Mesothelial cell of epicardium (in vitro differentiated cells): ENCODE measurements at places on chromosomes 5 and 9.

DNA sequence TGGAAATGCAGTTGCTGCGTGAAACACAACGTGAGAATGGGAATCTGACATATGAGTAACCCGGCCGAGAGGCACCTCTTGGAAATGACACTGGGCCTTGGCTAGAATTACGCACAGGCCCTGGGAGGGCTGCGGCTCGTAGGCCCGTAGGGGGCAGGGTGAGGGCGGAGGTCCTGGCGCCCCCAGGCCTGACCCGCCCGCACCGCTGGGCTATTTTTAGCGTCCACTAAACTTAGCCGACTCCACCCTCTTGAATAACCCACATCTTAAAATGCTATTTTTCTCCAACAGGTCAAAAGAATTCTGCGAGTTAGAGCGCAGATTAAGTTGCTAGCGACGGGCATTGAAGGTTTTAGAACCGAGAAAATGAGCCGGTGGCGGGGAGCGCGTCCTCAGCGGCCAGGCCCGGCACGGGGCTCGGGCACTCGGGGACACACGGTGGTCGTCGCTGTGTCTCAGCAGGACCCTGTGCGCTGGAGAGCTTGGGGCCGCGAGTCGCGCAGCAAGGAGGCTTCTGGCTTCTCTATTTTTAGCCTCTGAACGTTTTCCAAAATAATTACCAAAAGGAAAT is 168.5 kb downstream of the AUH start:
- no peak for DNase-seq

- no peak for DNase-seq
Measured at GRCh38 chr5:74504463-74504862, 136.1 kb downstream of the ENC1 start.

DNA sequence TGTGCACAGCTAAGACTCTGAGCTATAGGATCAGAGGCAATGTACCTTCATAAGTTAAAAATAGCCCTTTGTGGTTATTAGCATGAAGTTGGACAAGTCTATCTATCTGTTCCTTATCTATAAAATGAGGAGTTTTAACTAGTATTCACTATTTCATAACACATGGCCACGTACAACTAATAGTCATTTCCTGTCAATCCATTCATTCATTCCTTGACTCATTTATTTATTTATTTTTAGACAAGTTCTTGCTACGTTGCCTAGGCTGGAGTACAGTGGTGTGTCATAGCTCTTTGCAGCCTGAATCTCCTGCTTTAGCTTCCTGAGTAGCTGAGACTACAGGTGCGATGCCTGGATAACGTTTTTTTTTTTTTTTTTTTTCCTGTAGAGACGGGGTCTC is 92.1 kb downstream of the NR3C1 start:
- DNase-seq: no peak

DNA sequence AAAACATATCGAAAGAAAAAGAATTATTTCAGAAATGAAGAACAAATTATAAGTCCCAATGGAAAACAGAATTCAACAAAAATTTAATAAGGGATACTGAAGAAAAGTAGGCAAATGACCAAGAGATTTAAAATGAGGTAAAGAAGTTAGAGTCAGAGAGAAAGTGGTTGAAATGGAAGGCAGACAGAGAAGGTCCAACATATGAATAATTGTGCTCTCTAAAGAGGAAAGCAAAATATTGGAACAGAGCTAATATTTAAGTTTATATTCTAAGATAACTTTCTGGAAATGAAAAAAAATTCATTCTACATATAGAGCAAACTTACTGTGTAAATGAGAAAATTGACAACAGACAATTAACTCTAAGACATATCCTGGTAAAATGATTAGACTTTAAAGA is 94.1 kb downstream of the PTCH1 start:
- DNase-seq: no peak

- no peak for DNase-seq
Measured at GRCh38 chr5:175706499-175706898, 48.6 kb downstream of the HRH2 start.

- no peak for DNase-seq
Measured at GRCh38 chr5:56587381-56588130, 227.8 kb upstream of the MAP3K1 start.
